ENCODE measurements at places on chromosomes 2 and 18.
A peak's percentile ranks its signal among the peaks of the same experiment; 100 is the strongest.

GRCh38 chr18:37967261-37967660 is 401.7 kb upstream of the CELF4 start:
- no peak for DNase-seq

GRCh38 chr2:120550282-120550681 is 185.4 kb upstream of the GLI2 start:
- DNase-seq, result no peak

DNA sequence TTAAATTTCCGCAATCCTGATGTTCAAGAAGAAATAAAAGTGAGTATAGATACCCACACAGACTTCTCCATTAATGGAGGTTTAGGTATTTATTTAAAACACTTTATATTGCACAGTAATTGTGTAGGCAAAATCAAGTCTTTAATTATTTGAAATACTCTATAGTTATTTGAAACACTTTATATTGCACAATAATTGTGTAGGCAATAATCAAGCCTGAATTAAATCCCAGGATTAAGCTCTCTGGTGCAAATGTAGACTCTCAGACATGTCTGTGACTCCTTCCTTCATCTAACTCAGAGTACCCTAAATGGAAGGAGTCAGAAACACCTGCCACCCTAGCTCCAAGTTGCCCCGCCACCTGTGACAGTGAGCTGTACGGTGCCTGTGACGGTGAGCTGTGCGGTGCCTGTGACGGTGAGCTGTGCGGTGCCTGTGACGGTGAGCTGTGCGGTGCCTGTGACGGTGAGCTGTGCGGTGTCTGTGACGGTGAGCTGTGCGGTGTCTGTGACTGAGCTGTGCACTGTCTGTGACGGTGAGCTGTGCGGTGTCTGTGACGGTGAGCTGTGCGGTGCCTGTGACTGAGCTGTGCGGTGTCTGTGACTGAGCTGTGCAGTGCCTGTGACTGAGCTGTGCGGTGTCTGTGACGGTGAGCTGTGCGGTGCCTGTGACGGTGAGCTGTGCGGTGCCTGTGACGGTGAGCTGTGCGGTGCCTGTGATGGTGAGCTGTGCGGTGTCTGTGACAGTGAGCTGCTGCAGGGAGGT is 11.0 kb downstream of the SLC3A1 start:
- DNase-seq, result no peak

DNA sequence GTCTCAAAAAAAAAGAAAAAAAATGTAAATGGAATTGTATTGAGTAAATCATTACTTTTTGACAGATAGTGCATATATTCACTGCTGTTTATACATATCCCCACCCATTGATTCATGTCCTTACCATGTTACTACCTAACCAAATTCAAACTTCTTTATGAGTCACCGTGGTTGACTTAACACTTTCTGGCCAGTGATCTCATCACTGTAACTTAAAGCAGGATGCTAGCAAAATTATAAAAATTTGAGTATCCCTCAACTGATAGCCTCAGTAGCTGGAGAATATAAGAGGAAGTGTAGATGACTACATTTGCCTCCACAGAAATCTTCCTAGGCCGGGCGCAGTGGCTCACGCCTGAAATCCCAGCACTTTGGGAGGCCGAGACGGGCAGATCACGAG is 13.4 kb downstream of the CNOT9 start:
- DNase-seq, result no peak

DNA sequence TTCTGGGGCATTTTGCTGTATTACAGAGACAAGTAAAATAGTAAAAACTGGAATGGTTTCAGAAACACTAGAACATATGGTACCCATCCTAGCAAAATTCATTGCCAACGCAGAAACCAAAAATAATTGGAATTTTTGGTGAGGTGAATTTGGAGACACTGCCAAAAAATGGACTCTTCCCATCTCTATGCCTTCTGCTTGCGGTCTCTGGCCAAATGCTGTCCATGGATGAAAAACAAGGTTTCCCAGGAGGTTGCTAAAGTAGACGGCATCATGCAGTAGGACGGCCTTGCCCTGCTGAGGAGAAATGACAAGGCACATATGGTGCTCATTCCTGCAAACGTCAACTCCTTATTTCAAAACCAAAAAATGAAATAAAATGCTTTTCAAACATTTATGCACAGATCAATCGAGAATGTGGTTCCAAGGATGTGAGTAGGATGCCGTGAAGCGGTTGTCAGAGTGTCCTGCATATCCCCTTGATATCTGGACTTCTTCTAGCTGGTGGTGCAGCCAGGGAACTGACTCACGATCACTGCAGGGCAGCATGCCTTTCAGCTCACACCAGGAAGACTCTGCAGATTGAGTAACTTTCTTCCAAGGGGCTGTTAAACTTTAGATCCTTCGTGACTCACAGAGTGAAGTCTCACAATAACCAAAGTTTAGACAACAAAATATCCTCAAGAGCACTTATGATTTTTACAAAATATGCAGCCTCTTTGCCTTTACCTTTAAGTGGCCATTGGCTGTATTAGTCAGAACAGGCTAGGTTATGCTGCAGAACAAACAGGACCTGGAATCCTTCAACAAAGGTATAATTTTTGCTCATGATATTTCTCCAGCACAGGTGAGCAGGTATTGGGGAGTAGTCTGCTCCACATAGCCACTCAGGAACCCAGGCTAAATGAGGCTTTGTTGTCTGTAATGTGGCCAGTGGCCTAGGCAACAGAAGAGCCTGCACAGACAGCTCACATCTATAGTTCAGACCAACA is 149.4 kb upstream of the NDUFV2 start:
- DNase-seq, result no peak

GRCh38 chr2:110852541-110853263 is 120.3 kb downstream of the ACOXL start:
- no peak for DNase-seq

DNA sequence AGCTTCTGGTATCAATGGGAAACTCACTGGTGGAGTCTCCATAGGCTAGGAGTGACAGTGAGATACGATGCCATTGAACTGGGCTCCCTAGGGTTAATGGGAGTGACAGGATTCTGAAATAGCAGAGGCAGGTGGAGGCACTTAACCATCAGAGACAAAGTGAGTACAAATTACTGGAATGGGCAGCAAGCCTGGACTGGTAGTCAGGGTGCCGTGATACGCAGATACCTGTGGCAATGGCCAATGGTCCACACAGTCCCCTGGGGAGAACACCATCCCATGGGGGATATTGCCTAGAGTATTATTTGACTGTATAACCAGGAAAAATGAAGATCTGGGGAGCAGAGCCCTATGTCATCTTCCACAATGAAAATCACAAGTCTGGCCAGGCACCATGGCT is 17.3 kb downstream of the CHCHD5 start:
- DNase-seq, result no peak

DNA sequence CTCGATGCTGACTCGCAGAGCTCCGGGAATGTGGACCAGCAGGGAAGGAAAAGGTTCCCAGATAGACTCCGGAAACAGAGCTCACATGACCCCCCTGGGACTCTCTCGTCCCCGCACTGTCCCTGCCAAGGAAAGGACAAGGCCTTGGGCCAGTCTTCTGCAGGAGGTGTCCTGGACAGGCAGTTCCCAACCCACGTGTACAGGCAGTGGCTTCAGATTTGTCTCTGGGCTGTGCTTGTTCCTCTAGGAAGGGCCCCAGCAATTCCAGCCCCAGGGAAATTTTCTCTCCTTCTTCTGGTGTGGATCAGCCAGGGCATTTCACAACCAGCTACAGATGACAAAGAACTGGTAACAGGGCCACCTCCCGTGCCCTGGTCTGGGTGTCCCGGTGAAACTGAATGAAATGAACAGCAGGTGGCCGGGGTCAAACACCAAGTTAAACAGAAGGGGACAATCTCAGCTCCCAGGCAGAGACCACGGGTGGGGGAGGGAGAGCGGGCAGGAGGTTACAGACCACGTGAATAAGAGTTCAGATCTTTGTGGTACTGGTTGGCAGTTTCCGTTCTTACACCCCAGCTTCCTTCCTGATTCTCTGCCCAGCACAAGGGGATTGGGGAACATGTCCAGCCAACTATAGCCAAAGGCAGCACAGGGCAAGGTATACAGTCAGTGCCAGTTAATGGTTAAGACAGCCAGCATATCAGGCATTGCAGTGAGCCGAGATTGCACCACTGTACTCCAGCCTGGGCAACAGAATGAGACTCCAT is 52.2 kb upstream of the CAB39 start:
- peak; percentile 42 for DNase-seq

DNA sequence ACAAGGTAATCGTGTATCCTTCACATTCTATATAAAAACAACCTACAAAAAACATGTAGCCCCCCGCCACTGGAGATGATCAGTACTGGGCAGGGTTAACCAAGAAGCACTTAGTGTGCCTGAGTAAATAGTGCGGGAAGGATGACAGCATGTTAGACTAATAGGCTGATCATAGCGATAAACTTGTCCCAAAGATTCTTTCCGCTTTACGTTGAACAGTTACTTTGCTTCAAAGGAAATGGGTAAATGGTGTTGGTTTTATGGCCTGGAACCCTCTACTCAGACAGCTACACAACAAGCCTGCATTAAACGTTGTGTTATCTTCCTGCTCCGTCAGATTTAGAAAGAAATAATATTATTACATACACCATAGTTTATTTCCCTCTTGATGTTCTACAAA is 67.7 kb downstream of the CTAGE1 start:
- no peak for DNase-seq

DNA sequence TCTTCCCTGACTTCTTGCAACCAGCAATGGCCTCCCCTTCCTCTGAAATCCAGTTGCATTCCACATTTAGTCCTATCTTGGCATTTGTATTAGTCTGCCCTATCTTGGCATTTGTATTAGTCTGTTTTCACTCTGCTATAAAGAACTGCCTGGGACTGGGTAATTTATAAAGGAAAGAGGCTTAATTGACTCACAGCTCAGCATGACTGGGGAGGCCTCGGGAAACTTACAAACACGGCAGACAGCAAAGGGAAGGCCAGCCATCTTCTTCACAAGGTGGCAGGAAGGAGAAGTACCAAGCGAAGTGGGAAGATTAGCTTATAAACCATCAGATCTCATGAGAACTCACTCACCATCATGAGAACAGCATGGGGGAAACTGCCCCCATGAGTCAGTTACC is 234.5 kb upstream of the COPS8 start:
- no peak for DNase-seq

DNA sequence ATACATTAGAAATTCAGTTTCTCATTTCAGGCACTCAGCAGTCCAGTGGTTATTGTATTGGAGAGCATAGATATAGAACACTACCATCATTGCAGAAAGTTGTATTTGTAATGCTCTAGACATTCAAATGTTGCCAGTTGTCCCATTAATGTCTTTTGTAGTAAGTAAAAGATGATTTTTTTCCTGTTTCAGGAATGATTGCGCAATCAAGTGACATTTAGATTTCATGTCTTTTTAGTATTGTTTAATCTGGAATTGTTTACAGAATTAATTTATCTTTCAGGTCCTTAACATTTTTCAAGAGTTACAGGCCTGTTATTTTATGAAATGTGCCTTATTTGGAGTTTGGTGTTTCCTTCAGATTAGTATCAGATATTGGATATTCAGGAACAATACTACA is 134.7 kb downstream of the MSTN start:
- no peak for DNase-seq

DNA sequence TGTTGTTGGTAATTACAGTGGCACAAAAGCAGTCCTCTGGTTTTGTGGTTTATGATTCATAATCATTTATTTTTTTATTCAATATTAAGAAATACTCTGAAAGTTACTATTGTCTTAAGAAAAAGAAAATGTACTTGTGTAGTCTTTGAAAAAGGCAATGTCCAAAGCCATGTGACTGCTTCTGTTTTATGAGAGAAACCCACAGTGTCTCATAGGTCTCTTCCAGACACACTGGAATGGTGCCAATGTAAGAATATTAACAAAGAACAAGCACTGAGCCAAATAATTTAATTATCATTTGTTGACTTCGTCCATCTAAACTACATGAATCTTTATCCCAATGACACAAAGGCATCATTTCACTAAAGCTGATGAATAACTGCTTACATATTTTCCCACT is 62.5 kb downstream of the RPRM start:
- no peak for DNase-seq

GRCh38 chr2:120760446-120761135 is 24.9 kb downstream of the GLI2 start:
- no peak for DNase-seq

GRCh38 chr2:3563521-3563976 is 5.4 kb upstream of the RNASEH1 start:
- no peak for DNase-seq

- DNase-seq, result no peak
Measured at GRCh38 chr2:16658076-16658739, 7.4 kb downstream of the CYRIA start.

- DNase-seq, result no peak
Measured at GRCh38 chr2:225464346-225465025, 65.0 kb downstream of the NYAP2 start.

DNA sequence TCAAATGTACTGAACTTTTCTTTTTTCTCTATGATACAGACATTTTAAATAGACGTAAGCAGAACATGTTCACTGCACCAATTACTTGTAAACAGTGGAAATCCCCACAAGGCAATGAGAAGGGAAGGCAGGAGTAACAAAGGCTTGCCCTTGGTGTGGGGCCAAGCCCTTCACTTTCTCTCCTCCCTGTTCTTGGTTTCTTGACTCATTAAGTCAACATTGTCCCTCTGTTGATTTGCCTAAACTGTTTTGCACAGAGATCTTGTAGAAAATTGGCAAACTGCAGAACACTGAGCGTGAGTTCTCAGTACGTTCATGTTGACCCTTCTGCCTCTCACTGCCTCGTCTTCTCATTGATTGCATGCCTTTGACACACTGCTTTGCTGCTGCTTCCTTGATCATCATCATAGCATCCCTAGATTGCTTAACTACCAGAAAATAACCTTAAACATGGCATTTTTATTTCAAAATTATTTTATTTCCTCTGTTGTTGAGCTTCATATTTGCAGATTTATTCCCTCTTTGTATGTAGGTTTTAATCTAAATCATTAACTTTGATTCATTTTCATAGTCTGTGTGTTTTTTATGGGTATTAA is 257.7 kb downstream of the PTGR3 start:
- no peak for DNase-seq

DNA sequence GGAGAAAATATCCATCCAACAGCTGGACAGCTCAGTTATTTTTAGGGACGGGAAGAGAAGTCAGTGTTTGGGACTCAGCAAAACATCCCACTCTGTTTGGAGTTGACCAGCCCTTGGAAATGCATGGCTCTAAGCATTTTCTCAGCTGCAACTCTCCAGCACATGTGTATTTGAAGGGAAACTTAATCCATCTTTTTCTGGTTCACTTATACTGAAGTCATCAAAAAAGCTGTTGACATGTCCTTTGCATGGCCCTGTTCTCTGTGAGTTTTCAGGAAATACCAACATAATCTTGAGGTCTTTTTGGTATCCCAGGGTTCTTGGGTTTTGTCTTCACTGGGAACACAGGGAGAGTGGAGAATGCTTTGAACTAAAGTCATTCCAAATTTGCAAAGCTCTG is 91.9 kb upstream of the CELF4 start:
- no peak for DNase-seq

DNA sequence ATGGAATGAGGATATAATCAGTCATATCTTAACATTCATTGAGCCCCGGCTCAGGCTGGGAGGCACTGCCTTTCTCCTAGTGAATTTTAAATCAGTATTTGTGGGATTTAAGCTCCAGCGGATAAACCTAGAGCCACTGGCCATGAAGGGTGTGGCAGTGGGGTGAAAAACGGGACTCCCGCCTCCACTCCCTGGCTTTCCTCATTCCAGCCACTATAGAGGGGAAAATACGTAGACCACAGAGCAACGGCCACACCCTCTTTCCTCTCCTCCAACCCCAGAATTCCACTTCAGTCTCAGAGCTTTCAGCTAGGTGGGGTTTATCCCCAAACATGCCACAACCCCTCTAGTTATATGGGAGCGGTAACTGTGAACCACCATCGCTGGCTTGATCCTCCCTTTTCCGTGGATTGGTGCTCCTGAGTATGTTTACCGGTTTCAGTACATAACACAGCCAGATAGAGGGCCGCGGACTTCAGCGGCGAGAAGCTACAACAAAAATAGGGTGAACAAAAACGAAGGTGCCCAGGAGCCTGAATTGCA is 70.6 kb upstream of the ITGB6 start:
- no peak for DNase-seq
